Midbrain (tissue), 1 donor: ENCODE measurements at places on chromosomes 5 and 9.

GRCh38 chr5:109676920-109677319 is 12.8 kb upstream of the MAN2A1 start:
- DNase-seq = no peak

- DNase-seq = no peak
Measured at GRCh38 chr5:79727451-79728355, 38.1 kb downstream of the CMYA5 start.

DNA sequence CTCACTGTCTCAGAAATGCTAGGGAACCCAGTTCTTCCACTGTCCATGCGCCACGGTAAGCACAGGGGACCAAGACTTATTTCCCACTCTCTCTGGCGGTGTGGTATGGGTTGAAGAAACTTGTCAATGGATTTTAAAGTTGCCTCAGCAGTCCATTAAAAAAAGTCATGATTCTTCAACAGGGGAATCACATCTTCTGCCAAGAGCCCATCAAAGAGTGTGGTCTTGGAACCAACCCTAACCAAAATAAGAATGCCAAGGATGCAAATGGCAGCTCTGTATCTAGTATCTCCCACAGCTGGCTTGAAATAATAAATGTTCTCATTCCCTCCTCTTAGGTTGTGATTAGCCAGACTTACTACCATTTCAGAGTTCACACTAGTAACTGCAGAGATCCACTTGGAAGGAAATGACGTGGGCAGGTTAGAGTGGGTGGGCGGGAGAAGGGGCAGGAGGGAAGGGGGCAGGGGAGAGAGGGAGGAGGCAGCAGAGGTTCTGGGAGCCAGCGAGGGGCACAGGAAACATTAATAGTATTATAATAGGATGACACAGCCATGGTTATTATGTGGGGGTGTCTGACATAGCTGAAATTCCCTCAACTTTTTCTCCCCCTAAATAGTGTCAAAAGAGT is 17.6 kb downstream of the PTCH1 start:
- DNase-seq = no peak

GRCh38 chr5:132257131-132258101 is at the start of gene PDLIM4:
PDLIM4 (plus strand) TSS chr5:132257696; CDS start chr5:132257735, 39 bp downstream.
- no peak for DNase-seq

- no peak for DNase-seq
Measured at GRCh38 chr9:135241381-135242048, 154.0 kb downstream of the OLFM1 start.

GRCh38 chr5:22505891-22506290 is 347.3 kb downstream of the CDH12 start:
- no peak for DNase-seq

DNA sequence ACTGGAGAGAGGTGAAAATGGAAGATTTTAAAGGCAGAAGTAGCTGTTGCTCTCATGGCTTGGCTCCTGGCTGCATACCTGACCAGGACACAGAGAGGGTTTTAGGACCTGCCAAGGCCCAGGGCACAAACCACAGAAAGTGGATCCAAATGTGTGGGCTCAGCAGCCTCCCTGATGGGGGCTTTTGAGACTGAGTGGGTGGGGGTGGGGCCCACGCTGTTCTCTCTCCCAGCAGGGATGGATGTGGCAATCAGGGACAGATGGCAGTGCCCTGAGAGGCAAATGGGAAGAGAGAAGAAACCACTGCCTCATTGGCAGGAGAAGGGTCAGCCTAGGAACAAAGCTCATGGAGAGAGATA is 34.9 kb upstream of the TIFAB start:
- DNase-seq = no peak

- DNase-seq = no peak
Measured at GRCh38 chr9:94623253-94623652, 16.1 kb downstream of the FBP1 start.

GRCh38 chr9:99299211-99300102 is 77.4 kb downstream of the SEC61B start:
- peak; percentile 6 for DNase-seq

DNA sequence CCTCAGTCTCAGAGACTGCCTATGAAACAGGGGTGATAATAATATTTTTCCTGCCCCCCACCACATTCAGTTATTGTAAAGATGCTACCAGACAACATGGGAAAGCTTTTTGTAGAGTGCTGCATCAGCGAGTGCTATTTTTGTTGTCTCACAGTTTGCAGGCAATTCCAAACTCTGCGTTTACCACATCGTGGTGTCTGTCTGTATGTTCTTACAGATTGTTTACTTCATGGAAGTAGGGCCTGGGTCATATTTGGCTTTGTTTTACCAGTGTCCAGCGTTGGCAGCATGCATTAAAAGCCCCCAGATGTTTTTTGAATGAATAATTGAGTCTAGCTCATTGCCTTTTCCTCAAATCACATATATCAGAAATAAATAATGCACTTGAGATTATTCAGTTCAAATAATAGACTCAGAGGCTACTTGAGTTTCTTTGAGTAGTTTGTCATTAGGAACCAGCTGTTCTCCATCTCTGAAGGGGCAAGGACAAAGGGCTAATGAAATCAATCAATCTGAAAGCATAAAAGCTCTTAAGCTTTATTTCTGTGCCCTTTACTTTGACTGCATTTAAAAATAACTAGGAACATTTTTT is 243.7 kb downstream of the CWC27 start:
- no peak for DNase-seq

DNA sequence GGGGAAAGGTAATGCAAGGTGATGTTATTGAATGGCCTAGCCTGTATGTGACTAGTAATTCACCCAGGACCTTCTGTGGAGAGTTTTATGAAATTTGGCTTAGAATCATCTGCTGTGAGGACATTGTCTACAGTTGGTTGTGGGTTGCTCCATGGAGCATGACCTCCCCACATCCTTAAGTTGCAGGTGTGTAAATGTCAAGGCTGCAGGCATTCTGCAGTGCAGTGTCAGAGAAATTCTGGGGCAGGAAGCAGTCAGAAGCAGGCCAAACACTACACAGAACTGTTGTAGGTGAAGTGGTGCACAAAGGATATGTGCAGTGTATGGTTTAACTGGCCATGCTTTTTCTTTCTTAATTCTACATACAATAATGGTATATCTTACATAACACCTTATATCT is 588.3 kb downstream of the EBF1 start:
- no peak for DNase-seq

- DNase-seq = no peak
Measured at GRCh38 chr5:113578091-113578490, 64.6 kb downstream of the YTHDC2 start.

DNA sequence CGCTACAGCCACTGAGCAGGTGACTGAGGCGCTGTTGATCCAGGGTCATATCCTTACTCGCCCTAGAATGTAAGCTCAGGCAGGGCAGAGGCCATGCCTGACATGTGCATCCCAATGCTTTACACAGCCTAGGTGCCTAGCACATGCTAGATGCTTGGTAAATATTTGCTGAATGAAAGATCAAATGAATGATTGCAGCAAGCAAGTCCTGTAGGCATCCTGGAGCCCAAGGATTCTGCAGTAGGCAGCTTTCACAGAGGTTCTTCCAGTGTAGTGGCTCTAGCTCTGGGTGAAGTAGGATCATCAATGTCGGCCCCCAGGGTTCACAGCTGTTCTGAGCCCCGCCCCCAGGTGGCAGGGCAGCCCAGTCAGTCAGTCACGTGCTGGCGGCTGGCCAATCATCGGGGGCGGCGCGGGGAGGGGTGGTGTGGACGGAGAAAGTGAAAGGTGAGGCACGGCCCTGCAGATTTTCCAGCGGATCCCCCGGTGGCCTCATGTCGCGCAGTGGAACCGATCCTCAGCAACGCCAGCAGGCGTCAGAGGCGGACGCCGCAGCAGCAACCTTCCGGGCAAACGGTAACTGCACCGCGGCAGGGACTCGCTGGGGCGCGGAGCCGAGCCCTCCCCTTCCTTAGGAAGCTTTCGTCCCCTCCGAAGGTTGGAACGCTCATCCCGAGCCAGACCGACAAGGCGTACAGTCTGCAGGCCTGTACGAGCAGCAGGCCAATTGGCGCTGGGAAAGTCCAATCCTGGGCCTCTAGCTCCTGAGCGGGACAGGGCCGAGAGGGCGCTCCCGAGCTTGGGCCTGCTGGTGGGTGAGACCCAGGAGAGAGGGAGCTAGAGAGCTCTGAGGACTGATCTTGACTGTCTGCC is at the start of gene GALT:
GALT (plus strand) TSS at position 465 of the 873 bp plus-strand sequence; CDS start at position 495, 30 bp downstream.
- DNase-seq = peak; percentile 89

DNA sequence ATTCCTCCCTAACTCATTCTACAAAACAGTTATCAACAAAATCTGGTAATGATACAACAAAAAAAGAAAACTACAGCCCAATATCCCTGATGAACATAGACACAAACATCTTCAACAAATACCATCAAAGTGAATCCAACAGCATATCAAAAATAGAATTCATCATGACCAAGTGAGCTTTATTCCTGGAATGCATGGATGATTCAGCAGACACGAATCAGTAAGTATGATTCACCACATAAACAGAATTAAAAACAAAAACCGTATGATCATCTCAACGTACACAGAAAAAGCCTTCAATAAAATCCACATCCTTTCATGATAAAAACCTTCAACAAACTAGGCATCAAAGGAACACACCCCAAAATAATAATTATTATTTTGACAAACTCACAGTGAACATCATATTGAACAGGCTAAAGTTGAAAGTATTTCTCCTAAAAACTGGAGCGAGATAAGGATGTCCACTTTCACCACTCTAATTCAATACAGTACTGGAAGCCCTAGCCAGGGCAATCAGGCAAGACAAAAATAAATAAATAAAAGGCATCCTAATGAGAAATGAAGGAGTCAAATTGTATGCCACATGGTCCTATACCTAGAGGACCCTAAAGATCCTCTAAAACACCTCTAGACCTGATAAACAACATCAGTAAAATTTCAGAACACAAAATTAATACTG is 305.1 kb upstream of the RGMB start:
- DNase-seq = no peak

GRCh38 chr9:82116556-82116955 is 128.0 kb downstream of the SPATA31D1 start:
- no peak for DNase-seq
